ENCODE measurements at places on chromosomes 6 and 20.

DNA sequence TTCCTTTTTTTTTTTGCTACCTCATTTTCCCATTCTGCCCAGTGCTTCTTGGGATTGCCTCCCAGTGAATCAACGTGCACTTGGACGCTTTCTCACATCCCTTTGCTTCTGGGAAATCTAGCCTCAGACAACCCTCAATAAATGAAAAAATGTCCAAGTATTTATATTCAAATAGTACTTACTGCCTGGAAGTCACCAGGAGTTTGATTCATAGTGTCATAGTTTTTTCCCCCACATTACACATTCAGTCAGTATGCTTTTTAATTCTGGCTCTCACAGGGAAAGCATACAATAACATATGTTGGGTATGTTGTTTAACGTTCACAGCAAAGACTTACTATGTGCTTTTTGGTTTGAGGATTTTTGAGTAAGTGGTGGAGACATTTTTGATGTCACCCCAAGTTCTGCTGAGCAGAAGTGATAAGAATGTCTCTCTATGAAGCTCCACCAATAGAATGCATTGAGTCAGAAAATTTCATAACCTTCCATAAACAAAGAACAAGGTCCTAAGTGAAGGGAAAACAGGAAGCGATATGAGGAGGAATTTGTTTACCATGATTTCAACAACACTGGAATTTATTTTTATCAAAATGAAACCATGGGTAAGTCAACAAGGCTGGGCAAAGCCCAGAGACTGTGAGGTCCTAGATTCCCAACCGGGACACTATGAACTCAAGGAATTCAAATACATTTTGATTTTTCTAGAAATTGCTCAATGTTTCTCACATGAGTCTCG, 301.2 kb upstream of the BMP2 start:
- no peak for DNase-seq

GRCh38 chr6:21603082-21603952, 9.8 kb downstream of the SOX4 start:
- no peak for DNase-seq

DNA sequence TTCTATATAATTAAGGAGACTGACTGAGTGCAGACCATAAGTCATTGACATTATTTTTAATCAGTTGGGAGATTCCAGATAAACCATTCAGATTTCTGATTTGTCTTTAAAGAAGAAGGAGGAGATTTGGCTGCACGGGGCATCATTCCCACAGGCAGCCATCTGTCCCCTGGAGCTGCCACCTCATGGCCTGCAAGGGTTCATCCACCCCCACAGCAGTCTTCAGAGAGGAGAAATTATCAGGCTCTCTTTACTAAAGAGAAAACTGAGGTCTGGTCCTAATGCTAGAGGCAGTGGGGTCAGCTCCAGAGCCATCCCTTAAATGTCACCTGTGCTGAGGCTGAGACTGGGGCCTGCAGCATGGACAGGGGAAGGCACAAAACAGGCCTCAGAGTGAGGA, 501.3 kb upstream of the SULF2 start:
- no peak for DNase-seq

GRCh38 chr6:45959534-45960145, 56.0 kb downstream of the CLIC5 start:
- DNase-seq = no peak

DNA sequence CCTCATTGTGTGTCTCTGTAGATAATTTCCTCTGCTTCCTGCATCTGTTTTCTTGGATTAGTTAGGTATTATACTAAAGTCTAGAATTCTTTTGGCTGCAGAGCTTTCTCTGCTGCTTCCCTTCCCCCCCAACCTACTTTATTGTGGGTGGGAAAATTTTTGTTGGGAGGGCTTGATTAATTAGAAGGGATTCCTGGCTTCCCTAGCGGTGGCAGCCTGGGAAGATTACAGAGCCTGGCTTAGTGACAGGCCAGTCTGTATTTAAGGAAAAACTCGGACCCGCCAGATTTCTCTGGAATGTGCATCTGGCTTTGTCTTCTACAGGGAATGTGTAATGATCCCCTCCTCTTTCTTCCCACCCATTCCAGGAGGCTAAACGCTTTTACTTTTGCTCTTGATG, 31.2 kb downstream of the SLX4IP start:
- DNase-seq = no peak

DNA sequence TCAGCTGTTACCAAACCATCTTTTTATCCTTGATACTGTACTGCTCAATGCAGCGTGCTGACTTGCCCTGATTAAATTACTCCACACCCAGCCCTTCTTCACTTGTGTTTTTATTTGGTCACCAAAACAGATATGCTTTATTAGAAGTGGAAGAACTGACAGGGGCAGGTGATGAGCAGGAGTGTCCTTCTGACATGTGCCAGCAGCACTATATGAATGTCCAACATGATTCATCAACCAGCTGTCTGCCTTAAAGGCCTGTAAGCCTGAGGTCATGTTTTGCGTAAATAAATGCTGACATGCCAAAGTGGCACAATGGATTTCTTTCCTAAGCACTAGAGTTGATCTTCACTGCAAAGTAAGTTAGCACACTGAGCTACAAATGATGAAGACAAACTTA, 15.4 kb downstream of the POPDC3 start:
- no peak for DNase-seq

Data from cerebellar nuclear complex (tissue), 1 donor.